Activated T-helper 1 cell treated with anti-CD3 and anti-CD28 coated beads, Interleukin-2, amount 50 U/mL, for 16 hours (primary cell): ENCODE measurements at places on chromosomes 2 and 18.

- DNase-seq: peak; percentile 2
Observed at GRCh38 chr2:203453858-203454451, 81.1 kb downstream of the RAPH1 start.

- no peak for DNase-seq
Observed at GRCh38 chr2:1557467-1557820, 144.2 kb downstream of the TPO start.

DNA sequence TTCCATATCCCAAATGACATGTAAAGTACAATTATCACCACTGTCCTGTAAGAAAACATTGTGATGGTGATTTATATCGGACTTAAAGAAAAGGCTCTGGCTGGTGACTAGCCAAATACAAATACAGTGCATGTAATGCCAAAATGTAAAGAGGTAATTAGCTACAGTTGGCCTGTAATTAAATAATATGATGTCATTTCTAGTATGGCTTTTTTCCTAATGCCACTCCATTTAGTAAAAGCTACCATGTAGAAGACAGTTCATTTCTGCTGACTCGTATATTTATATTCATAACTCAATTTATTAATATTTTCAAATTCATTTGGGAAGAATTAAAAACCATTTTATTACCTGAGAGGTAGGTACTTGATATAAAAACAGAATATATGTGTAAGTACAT, 815.7 kb downstream of the ERBB4 start:
- no peak for DNase-seq

DNA sequence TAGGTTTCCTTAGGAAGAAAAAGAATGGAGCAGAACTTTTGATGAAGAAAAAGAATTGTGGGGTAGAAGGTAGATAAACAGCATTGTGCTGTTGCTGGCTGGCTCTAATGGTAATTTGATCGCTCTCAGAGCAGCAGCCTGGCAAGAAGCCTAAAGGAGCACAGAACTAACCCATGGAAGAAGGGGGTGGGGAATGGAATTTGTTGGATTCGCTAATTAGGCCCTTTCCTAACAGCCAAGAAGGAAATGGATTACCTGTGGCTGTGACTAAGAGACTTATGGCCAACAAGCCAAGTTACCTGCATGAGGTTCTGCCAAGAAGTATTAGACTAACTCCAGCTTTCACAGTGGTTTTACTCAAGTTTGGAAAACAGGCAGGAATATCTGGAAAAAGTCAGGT, 210.6 kb downstream of the IKZF2 start:
- no peak for DNase-seq

DNA sequence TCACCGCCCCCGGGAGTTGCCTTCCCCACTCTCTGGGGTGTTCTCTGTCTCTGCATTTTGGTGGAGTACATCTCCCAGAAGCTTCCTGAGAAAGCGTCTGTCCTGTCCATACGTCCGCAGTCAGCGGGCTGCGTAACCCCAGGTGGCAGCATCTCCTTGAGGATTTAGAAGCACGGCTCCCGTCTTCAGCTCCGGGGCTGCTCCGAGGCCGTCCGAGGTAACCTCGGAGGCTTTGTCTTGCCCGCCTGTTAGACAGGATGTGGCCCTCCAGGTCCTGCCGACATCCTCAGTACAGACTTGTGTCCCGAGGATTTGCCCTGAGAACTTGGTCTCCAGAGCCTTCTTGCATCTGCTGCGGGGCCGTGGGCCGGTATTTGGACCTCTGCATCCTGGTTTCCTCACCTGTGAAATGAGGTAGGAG, 58.4 kb downstream of the CTDP1 start:
- no peak for DNase-seq

DNA sequence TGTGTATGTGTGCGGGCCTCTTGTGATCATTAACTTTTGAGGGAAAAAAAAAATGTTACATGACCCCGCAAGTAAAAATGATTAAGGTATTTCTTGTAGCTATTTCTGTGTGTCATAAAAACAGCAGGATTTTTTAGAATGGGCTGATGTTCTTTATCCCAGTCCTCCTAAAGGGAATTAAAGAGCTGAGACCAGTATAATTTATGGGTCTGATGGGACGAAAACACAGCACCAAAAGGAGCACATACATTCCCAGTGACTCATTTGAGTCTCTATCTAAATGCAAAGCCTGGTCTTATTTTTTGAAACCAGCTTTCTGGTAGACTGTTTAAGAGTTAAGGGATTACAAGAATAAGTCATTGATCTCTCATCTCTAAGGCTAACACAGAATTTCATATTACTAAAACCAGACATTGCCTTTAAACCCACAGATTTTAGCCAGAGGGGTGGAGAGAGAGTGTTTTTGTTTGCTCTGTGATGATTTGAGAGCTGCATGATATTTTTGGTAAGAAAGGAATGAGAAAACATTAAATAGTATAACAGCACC, 342.3 kb upstream of the EPHA4 start:
- DNase-seq: no peak

DNA sequence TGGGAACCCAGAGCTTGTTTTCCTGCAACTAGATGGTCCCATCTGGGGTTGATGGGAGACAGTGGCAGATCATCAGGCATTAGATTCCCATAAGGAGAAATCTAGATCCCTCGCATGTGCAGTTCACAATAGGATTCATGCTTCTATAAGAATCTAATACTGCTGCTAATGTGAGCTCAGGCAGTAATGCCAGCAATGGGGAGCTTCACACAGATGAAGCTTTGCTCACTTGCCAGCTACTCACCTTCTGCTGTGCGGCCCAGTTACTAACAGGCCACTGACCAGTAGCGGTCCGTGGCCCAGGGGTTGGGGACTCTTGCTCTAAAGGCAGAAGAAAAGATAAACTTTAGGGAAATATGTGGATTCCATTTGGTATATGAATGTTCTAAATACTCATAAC, 192.9 kb downstream of the AFF3 start:
- DNase-seq: no peak
